ENCODE measurements at places on chromosomes 7 and 10.

- no peak for DNase-seq
Measured at GRCh38 chr7:45278763-45279398, 121.3 kb downstream of the RAMP3 start.

DNA sequence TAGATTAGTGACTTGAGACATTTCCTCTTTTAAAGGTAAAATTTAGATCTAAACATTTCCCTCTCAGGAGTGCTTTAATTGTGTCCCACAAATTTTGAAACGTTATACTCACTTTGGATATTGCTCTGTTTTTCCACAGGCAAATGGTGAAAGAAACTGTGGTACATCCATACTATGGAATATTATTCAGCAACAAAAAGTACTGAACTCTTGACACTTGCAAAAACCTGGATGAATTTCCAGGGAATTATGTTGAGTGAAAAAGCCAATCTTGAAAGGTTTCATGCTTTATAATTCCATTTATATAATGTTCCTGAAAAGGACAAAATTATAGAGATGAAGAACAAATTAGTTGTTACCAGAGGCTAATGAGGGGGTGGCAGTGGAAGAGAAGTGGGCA is 153.3 kb upstream of the SVIL start:
- DNase-seq: no peak

DNA sequence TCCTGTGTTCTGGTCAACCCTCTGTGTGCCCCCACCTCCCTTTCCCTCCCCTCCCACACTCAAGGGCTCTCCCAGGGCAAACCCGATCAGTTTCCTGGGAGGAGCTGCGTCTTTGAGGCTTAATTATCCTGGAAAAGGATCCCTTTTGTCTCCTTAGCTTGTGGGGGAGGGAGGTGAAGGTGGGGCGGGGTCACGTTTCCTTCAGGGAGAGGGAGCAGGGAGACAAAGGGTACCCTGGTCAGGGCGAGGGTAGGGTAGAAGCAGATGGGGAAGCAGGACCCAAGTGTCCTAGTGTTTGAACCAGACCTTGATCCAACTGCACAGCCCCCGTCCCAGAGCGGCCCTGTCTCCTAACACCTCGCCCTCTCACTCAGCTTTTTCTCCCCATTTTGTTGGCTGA is 90.1 kb downstream of the HIF1AN start:
- no peak for DNase-seq

DNA sequence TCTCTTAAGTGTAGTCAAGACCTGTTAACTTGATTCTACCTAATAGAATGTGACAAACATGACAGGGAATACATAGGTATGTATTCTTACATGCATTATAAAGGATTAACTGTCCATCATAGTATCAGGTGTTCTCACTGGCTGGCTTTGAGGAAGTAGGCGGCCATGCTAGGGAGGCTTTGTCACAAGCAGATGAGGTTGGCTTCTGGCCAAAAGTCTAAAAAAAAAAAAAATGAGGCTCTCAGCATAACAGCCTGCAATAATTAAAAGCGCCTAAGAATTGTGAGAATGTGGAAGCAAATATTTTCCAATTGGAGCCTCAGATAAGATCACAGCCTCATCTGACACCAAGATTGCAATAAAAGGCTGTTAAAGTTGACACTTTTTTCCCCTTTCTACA is 1256.8 kb upstream of the SORCS1 start:
- no peak for DNase-seq

- no peak for DNase-seq
Measured at GRCh38 chr7:112143136-112143535, 63.1 kb downstream of the DOCK4 start.
